CD4-positive, alpha-beta T cell treated with Interleukin-17A for 1 hour (primary cell): ENCODE measurements at places on chromosomes 12 and 14.

DNA sequence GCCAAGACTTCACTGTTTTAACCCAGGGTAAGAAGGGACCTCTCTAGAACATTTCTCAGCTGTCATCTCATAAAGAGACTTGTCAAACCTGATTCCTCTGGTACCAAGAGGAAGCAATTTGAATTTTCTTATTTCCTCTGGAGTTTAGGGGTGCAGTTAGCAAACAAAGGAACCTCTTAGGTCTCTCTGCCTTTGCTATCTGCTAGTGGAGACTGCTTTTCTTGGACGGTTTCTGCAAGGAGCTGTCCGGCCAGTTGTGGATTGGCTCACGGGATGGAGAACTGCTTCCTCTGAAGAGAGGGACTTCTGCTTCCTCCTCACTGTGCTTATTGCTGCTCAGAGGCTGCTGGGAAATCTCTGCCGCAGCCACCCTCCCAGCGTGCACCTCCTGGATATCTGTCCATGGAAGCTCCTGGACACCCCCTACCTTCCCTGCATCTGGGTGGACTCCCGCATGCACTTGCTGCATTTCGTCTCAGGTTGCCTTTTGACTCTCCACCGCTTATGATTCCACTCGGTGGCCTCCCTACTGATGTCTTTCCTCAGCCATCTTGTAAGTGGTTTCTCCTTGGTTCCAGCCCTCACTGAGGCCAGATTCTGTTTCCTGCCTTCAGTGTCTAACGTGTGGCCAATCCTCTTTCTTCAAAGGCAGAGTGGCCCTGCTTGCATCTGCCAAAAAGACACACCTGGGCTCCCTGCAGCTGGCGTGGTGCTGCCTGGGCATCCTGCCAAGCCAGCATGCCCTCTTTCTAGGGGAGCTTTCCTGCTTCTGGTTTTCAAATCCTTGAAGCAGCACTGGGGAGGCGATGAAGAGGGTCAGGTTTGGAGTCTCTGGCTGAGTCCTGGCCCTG lies 187.3 kb downstream of the CHST11 start:
- DNase-seq = peak; percentile 9

- DNase-seq = peak; percentile 89
Observed at GRCh38 chr14:100239840-100240667, 1.1 kb downstream of the YY1 start.

GRCh38 chr12:52220477-52220876 lies 12.6 kb upstream of the KRT7 start:
- no peak for DNase-seq

GRCh38 chr12:28096649-28097048 lies 93.6 kb upstream of the CCDC91 start:
- no peak for DNase-seq

- DNase-seq = no peak
Observed at GRCh38 chr12:33596814-33597213, 157.2 kb upstream of the SYT10 start.

- no peak for DNase-seq
Observed at GRCh38 chr12:113467502-113468364, 3.9 kb downstream of the LHX5 start.
